Activated CD4-positive, alpha-beta T cell treated with anti-CD3 and anti-CD28 coated beads, Interleukin-2, amount 50 U/mL, for 1 hour (primary cell): ENCODE measurements at places on chromosomes 6 and 20.

- DNase-seq: no peak
Measured at GRCh38 chr6:42522036-42522435, 41.8 kb upstream of the UBR2 start.

DNA sequence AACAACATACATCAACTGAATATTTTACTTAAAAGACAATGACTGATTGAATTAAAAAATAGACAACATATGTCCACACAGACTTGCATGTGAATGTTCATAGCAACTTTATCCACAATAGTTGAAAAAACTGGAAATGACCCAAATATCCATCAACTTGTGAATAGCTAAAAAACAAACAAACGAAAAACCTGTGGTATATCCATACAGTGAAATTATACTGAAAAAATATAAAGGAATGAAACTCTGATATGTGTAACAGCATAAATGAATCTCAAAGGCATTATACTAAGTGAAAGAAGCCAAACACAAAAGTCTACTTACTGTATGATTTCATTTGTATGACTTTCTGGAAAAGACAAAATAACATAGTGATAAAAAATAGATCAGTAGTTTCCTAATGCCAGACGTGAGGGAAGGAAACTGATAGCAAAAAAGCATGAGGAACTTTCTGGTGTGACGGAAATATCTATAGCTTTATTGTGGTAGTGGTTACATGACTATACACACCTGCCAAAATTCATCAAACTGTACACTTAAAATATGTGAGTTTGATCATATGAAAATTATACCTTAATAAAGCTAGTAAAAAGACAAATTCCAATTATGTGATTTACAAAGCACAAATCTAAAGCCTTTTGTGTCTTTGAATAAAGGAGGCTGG lies 123.2 kb downstream of the BACH2 start:
- DNase-seq: no peak

GRCh38 chr6:16637635-16638034 lies 123.6 kb downstream of the ATXN1 start:
- no peak for DNase-seq

DNA sequence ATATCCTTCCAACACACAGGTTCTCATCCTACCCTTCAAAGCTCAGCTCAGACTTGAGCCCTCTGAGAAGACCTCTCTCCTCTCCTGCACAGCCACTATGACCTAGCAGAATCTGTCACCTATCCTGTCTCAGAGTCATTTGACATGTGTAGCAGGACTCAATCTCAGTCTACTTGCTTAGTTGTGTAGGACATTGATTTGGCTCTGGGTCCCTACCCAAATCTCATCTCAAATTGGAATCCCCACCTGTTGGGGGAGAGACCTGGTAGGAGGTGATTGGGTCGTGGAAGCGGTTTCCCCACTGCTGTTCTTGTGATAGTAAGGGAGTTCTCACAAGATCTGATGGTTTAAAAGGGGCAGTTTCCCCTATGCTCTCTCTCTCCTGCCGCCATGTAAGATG lies 297.9 kb downstream of the CD83 start:
- DNase-seq: no peak

DNA sequence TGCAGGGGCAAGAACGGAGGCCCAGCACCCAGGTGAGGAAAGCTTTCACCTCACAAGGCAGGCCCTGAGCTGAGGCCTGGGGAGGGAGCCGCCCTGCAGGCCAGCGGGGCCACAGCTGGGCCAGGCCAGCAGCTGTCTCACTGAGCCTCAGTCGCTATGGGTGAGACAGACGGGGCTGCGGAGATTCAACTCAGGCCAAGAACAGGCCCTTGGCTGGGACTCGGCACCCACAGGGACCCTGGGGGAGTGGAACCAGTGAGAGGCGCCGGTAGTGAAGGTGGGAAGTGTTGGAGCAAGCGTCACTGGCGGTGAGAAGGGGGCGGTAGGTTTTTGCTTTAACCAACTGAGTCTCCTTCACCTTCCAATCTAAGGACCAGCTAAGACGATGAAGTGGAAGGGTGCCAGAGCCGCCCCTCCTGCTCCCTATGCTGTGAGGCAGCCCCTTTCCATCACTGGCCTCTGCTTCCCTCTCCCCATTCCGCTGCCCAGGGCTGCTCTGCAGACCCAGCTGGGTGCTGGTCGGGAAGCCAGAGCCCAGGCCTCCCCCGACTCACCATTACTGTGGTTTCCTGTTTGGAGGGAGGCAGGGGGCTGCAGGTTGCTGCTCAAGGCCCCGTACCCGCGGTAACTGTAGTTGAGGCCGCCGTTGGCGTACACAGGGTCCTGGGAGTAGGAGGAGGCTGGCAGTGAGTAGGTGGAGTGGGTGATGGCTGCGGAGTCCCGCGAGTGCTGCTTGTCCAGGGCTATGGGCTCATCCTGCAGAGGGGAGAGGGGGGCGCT lies 93.7 kb downstream of the ASXL1 start:
- no peak for DNase-seq

- DNase-seq: no peak
Measured at GRCh38 chr6:56956491-56956890, 1.6 kb downstream of the BEND6 start.

GRCh38 chr6:156852147-156852857 lies 75.1 kb downstream of the ARID1B start:
- no peak for DNase-seq

DNA sequence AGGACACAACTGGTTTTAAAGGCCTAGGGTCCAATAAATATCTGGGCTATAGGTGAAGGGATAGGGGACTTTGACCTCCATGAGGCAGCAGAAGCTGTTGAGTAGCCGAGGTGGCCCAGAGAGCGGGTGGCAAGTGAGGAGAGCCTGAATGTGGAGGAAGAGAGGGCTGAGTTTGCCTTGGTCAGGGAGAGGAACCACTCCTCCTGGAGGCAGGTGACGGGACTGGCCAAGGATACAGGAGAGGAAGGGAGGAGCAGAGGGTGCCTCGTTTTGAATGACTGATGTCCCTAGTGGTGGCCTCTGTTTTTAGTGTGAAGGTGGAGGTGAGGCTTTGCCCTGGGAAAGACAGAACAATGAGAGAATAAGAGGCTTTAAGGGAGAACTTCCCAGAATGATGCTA lies 19.1 kb upstream of the AAR2 start:
- DNase-seq: no peak

DNA sequence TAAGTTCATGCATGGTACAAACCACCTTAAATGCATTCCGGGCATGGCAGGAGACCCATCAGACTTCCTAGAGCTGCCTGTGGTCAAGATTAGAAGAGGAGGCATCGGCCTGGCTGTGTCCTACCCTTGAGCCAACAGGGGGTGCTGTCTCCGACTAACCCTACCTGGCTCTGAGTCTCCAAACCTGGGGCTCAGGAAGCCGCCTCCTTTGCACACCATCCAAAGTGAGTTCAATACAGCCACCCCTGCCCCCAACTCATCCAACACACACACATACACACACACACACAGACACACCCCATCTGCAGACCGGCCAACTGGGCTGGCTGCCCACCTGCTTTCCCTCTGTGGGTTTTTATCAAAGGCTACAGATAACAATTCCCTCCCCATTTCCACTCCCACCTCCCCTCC lies 77.0 kb downstream of the JPH2 start:
- DNase-seq: no peak

- no peak for DNase-seq
Measured at GRCh38 chr20:24131281-24131680, 142.7 kb upstream of the GGTLC1 start.

DNA sequence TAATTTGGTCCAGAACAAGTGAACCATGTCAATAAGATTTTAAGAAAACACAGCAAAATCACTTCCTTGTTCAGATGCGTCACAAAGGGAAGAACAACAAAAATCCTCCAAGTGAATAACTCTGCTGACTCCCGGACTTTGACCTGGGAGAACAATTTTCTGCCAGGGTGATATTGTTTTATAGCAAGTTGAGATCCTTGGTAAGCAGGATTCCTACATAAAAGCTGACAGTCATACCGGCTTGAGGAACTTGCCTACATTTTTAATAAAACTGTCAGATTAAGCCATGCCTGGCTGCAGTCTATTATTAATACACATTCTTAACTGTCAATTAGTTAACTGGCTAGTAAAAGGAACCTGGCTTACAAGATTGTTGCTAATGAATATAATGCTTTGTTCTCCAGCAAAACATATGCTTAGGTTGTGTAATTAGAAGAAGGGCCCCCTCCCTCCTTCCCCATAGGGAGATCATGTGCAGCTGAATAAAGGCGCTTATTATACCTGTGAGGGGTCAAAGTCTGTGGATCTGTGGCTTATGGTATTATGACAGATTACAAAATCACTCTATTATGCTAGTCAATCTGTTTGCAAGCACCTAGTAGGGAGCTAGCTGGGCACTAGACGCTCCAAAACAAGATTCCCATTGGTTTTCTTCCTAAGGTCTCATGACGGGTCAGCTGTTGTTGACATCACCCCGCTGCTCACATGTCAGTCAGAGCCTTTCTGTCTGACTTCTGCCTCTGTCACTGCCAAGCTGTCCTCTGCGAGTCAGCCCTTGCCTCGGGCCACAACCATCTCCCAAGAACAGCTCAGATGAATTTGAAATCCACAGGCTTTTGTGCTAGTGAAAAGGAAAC lies 44.6 kb upstream of the SEC63 start:
- DNase-seq: no peak

GRCh38 chr6:69584536-69584912 lies 212.3 kb downstream of the LMBRD1 start:
- no peak for DNase-seq

DNA sequence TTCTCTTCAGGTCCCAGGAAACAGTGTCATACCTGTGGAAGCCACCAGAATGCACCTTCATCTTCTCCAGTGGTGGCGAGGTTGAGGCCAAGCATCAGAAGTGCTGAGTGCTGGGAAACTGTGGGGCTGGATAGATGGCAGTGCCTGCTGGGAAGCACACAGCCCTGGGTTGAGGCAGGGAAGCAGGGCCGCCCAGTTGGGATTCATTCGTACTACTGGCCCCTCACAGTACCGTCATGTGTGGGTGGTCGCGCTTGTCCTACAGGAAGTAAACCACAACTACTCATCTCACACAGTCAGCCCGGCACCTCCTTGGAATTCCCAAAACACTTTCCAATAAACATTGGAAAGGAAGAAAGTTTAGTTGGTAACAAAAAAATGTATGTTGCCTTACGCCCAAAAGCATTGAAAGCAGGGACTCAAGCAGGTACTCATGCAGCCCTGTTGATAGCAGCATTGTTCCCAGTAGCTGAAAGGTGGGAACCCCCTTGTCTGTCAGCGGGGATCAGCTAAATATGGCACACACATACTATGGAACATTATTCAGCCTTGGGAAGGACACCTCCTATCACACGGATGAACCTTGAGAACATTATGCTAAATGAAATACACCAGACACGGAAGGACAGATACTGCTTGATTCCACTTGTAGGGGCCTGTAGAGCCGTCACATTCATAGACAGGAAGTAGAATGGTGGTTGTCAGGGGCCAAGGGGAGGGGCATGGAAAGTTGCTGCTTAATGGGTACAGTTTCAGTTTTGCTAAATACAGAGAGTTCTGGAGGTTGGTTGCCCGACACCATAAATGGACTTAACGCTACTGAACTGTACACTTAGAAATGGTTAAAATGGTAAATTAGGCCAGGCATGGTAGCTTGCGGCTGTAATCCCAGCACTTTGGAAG lies 162.7 kb downstream of the MTHFD1L start:
- no peak for DNase-seq

- no peak for DNase-seq
Measured at GRCh38 chr6:5818959-5819358, 187.8 kb downstream of the NRN1 start.

GRCh38 chr6:17484201-17484849 lies 90.9 kb downstream of the CAP2 start:
- DNase-seq: no peak

DNA sequence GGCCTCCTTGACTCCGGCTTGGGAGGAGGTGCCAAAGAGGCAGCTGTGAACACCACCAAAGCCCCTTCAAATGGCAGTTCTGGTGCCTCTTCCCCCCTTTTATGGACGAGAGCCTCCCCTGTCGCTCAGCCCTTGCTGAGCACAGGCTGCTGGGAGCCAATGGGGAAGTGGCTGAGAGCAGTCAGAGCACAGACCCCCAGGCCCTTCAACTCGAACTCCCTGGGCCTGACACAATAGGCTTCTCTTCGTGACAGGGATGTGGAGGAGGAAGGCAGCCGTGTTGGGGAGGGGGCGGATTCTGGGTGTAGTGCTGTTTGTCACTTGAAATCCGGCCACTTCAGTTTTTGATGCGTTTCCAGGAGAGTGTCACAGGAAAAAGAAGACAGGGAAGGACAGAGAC lies at the start of gene PDYN:
TSS of gene PDYN (minus strand) at position 73 of the 400 bp plus-strand sequence. CDS start 10,974 bp downstream, outside the sequence.
- DNase-seq: no peak

DNA sequence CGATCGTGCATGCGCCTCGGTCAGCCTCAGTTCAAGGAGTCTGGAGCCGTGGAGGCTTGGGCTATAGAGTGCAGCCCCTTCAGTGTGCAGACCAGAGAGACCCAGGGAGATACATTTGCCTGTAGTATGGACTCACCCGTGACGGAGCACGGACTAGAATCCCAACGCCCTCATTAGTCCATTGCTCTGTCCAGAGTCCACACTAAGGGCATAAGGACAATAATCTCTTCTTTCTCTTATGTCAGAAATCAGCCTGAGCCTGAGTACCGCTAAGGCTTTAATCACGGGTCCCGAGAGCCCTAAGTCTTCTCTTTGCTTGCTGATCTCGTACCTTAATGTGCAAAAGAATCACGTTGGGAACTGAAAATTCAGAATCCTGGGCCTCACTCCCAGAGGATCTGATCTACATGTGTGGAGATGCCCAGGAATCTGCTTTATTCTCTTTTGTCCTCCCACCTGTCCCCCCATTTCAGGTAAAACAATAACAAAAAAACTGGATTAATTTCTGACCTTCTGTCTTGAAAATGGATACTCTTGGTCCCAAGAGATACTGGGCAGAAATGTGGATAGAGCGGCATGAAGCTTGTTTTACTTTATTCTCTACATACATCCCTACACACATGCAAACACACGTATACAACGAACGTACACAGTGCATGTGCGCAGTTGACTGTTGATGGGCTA lies 671 bp downstream of the BPHL start:
- DNase-seq: no peak

DNA sequence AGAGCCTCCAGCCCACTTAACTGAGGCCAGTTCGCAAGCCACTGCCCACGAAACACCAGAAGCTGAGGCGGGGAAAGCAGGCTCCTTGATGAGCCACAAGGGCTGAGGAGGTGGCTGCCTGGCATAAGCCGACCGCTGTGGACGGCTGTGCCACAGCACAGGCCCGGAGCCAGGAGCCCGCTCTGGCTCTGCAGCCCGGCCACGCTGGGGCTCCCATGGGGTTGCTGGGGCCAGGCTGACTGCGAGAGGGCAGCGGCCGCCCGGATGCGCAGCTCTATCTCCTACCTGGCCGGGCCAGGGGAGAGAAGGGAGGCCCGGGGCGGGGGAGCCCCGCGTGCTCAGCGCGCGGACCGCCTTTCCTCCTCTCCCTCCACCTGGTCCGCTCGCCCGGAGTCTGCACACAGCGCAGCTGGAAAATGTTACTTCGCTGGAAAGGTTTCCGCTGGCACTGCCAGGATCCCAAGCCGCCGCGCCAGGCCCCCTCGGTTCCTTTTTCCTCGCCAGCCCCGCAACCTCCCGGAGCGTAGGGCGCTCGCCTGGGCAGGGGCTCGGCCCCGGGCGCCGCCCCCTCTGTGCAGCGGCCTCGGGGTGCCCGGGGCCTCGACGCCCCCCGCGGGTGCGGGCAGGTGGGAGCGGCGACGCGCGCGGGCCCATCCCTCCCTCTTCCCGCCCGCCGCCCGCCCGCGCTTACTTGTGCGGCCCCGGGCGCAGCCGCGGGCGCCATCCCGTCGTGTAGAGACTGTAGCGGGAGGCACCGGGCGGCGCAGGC lies 657 bp downstream of the EMILIN3 start:
- DNase-seq: no peak

GRCh38 chr6:145844933-145845540 lies 30.4 kb upstream of the FBXO30 start:
- no peak for DNase-seq
